ENCODE measurements at places on chromosomes 7 and 10.

GRCh38 chr7:152899004-152899403, 139.5 kb downstream of the ACTR3B start:
- H3K27me3 ChIP-seq = no peaks in the 10 kb centered on the region
- H3K4me3 ChIP-seq = no peak overlapping the region
- no peak overlapping the region for H3K27ac ChIP-seq
- H3K4me1 ChIP-seq = no peaks in the 10 kb centered on the region

DNA sequence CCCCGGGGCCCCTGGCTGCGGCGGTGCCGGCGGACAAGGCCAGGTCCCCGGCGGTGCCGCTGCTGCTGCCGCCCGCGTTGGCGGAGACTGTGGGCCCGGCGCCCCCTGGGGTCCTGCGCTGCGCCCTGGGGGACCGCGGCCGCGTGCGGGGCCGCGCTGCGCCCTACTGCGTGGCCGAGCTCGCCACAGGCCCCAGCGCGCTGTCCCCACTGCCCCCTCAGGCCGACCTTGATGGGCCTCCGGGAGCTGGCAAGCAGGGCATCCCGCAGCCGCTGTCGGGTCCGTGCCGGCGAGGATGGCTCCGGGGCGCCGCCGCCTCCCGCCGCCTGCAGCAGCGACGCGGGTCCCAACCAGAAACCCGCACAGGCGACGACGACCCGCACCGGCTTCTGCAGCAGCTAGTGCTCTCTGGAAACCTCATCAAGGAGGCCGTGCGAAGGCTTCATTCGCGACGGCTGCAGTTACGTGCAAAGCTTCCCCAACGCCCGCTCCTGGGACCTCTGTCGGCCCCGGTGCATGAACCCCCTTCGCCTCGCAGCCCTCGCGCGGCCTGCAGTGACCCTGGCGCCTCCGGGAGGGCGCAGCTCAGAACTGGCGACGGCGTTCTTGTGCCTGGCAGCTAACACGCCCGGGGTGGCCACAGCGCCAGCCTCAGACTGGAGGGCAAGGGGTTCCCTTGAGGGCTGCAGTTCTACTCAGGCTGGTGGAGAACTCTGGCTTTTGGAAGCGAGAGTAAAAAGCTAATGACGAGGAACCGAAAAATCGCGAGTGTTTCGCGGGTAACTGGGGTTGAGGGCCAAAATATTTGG, 804 bp downstream of the FRAT1 start:
- no peak overlapping the region for H3K27ac ChIP-seq
- DNase-seq = no peak
- H3K4me1 ChIP-seq = peaks cover 4% of the 10 kb centered on the region
- H3K4me3 ChIP-seq = peak overlapping the region; percentile 83

DNA sequence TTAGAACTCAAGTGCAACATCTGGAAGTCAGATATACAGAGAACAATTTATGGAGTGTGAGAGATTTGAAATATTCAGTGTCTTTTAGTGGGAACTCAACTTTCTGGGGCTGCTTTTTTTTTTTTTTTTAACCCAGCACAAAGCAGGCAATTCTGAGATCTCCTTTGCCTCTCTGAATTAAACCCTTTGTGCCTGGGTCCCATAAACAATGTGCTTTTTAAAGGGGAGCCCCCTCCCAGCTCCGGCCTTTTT, 146.8 kb downstream of the CELF2 start:
- H3K27me3 ChIP-seq = no peaks in the 10 kb centered on the region
- DNase-seq = no peak
- no peaks in the 10 kb centered on the region for H3K36me3 ChIP-seq
- H3K27ac ChIP-seq = no peak overlapping the region
- H3K4me1 ChIP-seq = no peaks in the 10 kb centered on the region

- no peaks in the 10 kb centered on the region for H3K27me3 ChIP-seq
- H3K4me3 ChIP-seq = no peak overlapping the region
- H3K36me3 ChIP-seq = no peaks in the 10 kb centered on the region
- H3K4me1 ChIP-seq = no peaks in the 10 kb centered on the region
- no peak overlapping the region for H3K27ac ChIP-seq
Observed at GRCh38 chr7:25455683-25456251, 227.5 kb upstream of the NPVF start.

DNA sequence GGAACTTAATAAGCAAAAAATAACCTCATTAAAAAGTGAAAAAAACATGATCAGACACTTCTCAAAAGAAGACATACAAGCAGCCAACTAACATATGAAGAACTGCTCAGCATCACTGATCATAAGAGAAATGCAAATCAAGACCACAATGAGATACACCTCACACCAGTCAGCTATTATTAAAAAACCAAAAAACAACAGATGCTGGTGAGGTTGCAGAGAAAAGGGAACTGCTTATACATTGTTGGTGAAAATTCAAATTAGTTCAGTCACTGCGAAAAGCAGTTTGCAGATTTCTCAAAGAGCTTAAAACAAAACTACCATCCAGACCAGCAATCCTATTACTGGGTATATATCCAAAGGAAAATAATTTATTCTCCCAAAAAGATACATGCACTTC, 513.3 kb downstream of the MDFIC start:
- no peaks in the 10 kb centered on the region for H3K36me3 ChIP-seq
- H3K27me3 ChIP-seq = no peaks in the 10 kb centered on the region
- no peaks in the 10 kb centered on the region for H3K4me1 ChIP-seq
- H3K27ac ChIP-seq = no peak overlapping the region
- DNase-seq = no peak

DNA sequence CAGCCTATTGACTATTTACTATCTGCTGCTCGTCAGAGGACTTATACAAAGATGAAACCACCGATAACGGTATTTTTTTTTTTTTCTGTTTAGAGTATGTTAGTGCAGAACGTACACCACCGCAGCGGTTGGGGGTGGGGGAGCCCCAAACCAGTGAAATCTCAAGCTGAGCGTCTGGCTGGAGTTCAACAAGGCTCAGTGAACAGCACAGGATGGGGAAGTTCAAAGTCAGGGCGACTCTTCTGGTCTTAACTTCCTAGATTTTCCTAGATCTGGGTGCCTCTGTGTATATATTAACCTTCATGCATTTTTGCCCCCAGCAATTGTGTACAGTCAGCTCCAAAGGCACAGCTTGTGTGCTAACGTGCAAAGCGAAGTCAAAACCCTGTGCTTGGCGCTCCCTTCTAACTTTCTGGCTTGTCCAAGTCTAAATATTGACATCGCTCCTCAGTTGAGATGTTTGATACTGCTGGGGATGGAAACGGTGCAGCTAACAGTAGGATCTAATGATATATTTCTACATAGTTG, 1.1 kb downstream of the RHOBTB1 start:
- peak overlapping the region; percentile 73 for H3K4me3 ChIP-seq
- H3K36me3 ChIP-seq = no peaks in the 10 kb centered on the region
- H3K4me1 ChIP-seq = peaks cover 5% of the 10 kb centered on the region
- peaks cover 4% of the 10 kb centered on the region for H3K27me3 ChIP-seq
- DNase-seq = no peak

DNA sequence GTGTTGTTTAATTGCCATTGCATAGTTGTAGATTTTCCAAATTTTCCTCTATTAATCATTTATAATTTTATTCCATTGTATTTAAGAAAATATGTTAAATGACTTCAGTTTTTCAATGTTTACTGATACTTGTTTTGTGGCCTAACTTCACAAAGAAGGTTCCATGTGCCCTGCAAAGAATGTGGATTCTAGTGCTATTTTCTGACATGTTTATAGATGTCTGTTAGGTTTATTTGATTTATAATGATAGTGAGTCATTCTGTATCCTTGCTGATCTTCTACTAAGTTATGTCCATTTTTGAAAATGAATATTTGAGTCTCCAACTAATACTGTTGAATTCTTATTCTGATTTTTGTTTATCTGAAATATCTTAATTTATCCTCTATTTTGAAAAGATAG, 369.0 kb downstream of the MAGI2 start:
- no peak overlapping the region for H3K4me3 ChIP-seq
- H3K27me3 ChIP-seq = no peaks in the 10 kb centered on the region
- no peak overlapping the region for H3K27ac ChIP-seq
- no peaks in the 10 kb centered on the region for H3K36me3 ChIP-seq

GRCh38 chr7:137944168-137944567, 57.7 kb downstream of the CREB3L2 start:
- no peak overlapping the region for H3K27ac ChIP-seq
- H3K27me3 ChIP-seq = no peaks in the 10 kb centered on the region
- no peak overlapping the region for H3K4me3 ChIP-seq
- DNase-seq = no peak
- H3K36me3 ChIP-seq = no peaks in the 10 kb centered on the region

GRCh38 chr7:89623018-89623672, 531.1 kb upstream of the STEAP1 start:
- H3K27me3 ChIP-seq = no peaks in the 10 kb centered on the region
- H3K36me3 ChIP-seq = no peaks in the 10 kb centered on the region

GRCh38 chr10:62839590-62839989, 23.4 kb upstream of the EGR2 start:
- H3K4me3 ChIP-seq = no peak overlapping the region
- H3K27ac ChIP-seq = no peak overlapping the region
- no peak for DNase-seq
- no peaks in the 10 kb centered on the region for H3K4me1 ChIP-seq
- no peaks in the 10 kb centered on the region for H3K36me3 ChIP-seq

- DNase-seq = no peak
- peaks cover 2% of the 10 kb centered on the region for H3K4me1 ChIP-seq
- no peaks in the 10 kb centered on the region for H3K27me3 ChIP-seq
- H3K27ac ChIP-seq = no peak overlapping the region
Observed at GRCh38 chr10:70621503-70622078, 19.1 kb upstream of the PRF1 start.

GRCh38 chr7:107754642-107755041, 10.7 kb downstream of the CBLL1 start:
- H3K27me3 ChIP-seq = no peaks in the 10 kb centered on the region
- no peak for DNase-seq

- no peaks in the 10 kb centered on the region for H3K4me1 ChIP-seq
- no peak overlapping the region for H3K4me3 ChIP-seq
- no peak overlapping the region for H3K27ac ChIP-seq
Observed at GRCh38 chr10:98131619-98132018, 2.8 kb upstream of the R3HCC1L start.

- peak; percentile 57 for DNase-seq
- no peak overlapping the region for H3K4me3 ChIP-seq
- no peak overlapping the region for H3K27ac ChIP-seq
- H3K36me3 ChIP-seq = no peaks in the 10 kb centered on the region
- no peaks in the 10 kb centered on the region for H3K27me3 ChIP-seq
Observed at GRCh38 chr10:28991333-28992270, 297.3 kb upstream of the LYZL1 start.

- H3K4me3 ChIP-seq = no peak overlapping the region
- no peaks in the 10 kb centered on the region for H3K27me3 ChIP-seq
- H3K4me1 ChIP-seq = no peaks in the 10 kb centered on the region
- no peak for DNase-seq
- no peak overlapping the region for H3K27ac ChIP-seq
- no peaks in the 10 kb centered on the region for H3K36me3 ChIP-seq
Observed at GRCh38 chr7:131483586-131483985, 72.8 kb downstream of the PODXL start.

DNA sequence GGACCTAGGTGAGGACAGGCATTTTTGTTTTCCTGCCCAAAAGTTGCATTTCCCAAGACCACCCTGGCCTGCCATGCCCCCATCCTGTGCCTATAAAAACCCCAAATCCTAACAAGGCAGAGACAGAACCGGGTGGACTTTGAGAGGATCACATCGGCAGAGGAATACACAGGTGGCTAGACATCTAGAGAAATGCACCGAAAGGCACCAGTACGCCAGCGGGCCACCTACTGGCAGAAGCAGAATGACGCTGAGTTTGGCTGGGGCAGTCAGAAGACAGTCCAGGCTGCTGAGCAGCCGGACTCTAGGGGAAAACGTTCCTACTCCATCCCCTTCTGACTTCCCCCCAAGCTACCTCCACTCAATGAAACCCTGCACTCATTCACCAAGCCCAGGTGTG, 2.8 kb downstream of the AKR1C4 start:
- DNase-seq = peak; percentile 7
- H3K4me3 ChIP-seq = no peak overlapping the region
- H3K4me1 ChIP-seq = 0 out of 2 replicates have a peak, but pooled peaks cover 2% of the 10 kb centered on the region
- no peak overlapping the region for H3K27ac ChIP-seq
- no peaks in the 10 kb centered on the region for H3K36me3 ChIP-seq

GRCh38 chr10:96968682-96969423, 136.8 kb downstream of the LCOR start:
- H3K4me3 ChIP-seq = no peak overlapping the region
- no peak for DNase-seq
- H3K27ac ChIP-seq = no peak overlapping the region
- no peaks in the 10 kb centered on the region for H3K36me3 ChIP-seq

GRCh38 chr10:113967126-113967525, 76.5 kb upstream of the ADRB1 start:
- H3K27me3 ChIP-seq = no peaks in the 10 kb centered on the region
- H3K4me1 ChIP-seq = no peaks in the 10 kb centered on the region
- DNase-seq = no peak
- no peak overlapping the region for H3K27ac ChIP-seq

DNA sequence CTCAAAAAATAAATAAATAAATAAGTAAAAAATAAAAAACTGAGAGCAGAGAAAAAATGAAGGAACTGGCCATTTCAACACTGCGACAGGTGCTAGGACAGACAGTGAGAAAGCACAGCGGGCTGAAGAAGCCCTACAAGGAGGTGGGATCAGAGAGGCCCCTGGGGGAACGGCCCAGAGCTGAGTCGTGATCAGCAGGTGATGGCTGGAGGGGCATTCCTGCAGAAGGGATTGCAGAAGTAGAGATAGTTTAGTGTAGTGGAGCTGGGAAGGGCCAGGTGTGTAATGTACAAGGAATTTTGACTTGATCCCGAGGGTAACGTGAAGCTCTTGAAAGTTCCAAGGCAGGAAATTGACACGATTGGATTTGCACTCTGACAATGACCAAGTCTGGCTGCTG, 112.1 kb downstream of the CUL2 start:
- H3K27me3 ChIP-seq = no peaks in the 10 kb centered on the region
- no peak overlapping the region for H3K27ac ChIP-seq
- H3K36me3 ChIP-seq = no peaks in the 10 kb centered on the region
- DNase-seq = no peak

GRCh38 chr10:108582387-108582786, 1340.9 kb downstream of the XPNPEP1 start:
- H3K27me3 ChIP-seq = no peaks in the 10 kb centered on the region
- no peak overlapping the region for H3K4me3 ChIP-seq
- no peak overlapping the region for H3K27ac ChIP-seq
- no peak for DNase-seq
- H3K4me1 ChIP-seq = no peaks in the 10 kb centered on the region

- H3K36me3 ChIP-seq = no peaks in the 10 kb centered on the region
- no peak overlapping the region for H3K4me3 ChIP-seq
- no peak overlapping the region for H3K27ac ChIP-seq
Observed at GRCh38 chr7:151686826-151687225, 167.1 kb upstream of the RHEB start.

- DNase-seq = no peak
- no peak overlapping the region for H3K4me3 ChIP-seq
- no peak overlapping the region for H3K27ac ChIP-seq
- no peaks in the 10 kb centered on the region for H3K27me3 ChIP-seq
- H3K4me1 ChIP-seq = peaks cover 6% of the 10 kb centered on the region
- H3K36me3 ChIP-seq = no peaks in the 10 kb centered on the region
Observed at GRCh38 chr7:101200504-101200861, 353 bp downstream of the MOGAT3 start.
